ENCODE measurements at places on chromosomes 16 and 17. TPM values are rescaled to one million over a fixed set of nuclear protein-coding genes. Genes with fewer than 3 reads are reported as not detected.

- peaks cover 10% of the 10 kb centered on the region for H3K27me3 ChIP-seq
- no peak overlapping the region for H3K27ac ChIP-seq
- no peak overlapping the region for H3K4me3 ChIP-seq
- peaks cover 8% of the 10 kb centered on the region for H3K4me1 ChIP-seq
- no peaks in the 10 kb centered on the region for H3K36me3 ChIP-seq
These were observed 44.1 kb upstream of the STH start for GRCh38 chr17:45954914-45955313.

DNA sequence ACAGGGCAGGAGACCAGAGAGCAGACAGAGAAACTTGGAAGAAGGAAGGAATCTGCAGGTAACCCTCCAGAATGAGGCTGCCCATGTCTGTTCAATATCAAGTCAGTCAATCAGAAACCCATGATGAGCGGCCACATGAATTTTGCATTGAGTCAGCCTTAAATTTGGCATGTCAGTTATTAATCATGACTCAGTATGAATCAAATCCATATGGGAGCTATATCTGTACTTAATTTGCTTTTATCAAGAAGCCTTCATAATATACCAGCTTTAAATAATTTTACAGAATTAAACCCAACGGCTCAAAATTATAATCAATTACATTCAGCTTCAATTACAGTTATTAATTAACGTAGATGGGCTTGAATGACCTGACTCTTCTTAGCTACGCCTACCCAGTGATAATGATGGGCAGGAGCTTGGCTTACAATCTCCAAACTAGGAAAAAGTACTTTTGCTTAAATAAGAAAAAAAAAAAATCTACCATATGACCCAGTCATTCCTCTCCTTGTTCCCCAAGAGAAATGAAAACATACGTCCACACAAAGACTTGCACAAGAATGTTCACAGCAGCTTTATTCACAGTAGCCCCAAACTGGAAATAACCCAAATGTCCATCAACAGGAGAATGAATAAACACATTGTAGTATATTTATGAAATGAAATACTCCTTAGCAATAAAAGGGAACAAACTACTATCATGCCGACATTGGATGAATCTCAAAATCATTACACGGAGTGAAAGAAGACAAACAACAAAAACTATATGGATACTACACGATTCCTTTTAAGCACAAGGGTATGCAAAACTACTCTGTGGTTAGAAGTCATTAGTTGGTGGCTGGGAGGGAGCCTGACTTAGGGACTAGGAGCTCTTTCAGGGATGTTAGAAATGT is 48.6 kb downstream of the SLC39A11 start:
- no peaks in the 10 kb centered on the region for H3K27me3 ChIP-seq
- no peak overlapping the region for H3K27ac ChIP-seq
- no peak for DNase-seq
- peaks cover 5% of the 10 kb centered on the region for H3K36me3 ChIP-seq
- peaks cover 3% of the 10 kb centered on the region for H3K4me1 ChIP-seq

- H3K27me3 ChIP-seq = no peaks in the 10 kb centered on the region
- H3K27ac ChIP-seq = no peak overlapping the region
- no peak overlapping the region for H3K4me3 ChIP-seq
- no peak for DNase-seq
These were observed 140.6 kb downstream of the RAB11FIP4 start for GRCh38 chr17:31532081-31532480.

GRCh38 chr16:51638339-51639135 is 487.5 kb upstream of the SALL1 start:
- no peak overlapping the region for H3K27ac ChIP-seq
- no peak for DNase-seq
- H3K36me3 ChIP-seq = no peaks in the 10 kb centered on the region
- H3K4me3 ChIP-seq = no peak overlapping the region
- H3K27me3 ChIP-seq = peaks cover 18% of the 10 kb centered on the region
- H3K4me1 ChIP-seq = peaks cover 44% of the 10 kb centered on the region

DNA sequence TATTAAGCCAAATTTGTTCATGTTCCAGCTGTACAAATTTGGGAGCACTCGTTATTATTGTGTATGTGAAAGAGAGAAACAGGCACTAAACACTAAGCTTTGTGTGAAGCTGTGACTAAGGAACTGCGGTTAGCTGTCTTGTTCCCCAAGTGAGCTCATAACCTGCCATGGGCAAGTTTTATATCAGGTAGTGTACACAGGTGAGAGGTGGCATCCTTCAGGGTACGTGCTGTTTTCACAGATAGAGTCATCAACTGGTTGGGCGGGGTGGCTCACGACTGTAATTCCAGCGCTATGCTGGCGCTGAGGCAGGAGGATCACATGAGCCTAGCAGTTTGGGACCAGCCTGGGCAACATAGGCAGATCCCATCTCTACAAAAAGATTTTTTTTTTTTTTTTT is 2.8 kb downstream of the DNAJA3 start:
- H3K4me3 ChIP-seq = no peak overlapping the region
- no peak overlapping the region for H3K27ac ChIP-seq
- no peak for DNase-seq
- H3K4me1 ChIP-seq = peaks cover 18% of the 10 kb centered on the region
- no peaks in the 10 kb centered on the region for H3K27me3 ChIP-seq
- H3K36me3 ChIP-seq = peaks cover 23% of the 10 kb centered on the region

DNA sequence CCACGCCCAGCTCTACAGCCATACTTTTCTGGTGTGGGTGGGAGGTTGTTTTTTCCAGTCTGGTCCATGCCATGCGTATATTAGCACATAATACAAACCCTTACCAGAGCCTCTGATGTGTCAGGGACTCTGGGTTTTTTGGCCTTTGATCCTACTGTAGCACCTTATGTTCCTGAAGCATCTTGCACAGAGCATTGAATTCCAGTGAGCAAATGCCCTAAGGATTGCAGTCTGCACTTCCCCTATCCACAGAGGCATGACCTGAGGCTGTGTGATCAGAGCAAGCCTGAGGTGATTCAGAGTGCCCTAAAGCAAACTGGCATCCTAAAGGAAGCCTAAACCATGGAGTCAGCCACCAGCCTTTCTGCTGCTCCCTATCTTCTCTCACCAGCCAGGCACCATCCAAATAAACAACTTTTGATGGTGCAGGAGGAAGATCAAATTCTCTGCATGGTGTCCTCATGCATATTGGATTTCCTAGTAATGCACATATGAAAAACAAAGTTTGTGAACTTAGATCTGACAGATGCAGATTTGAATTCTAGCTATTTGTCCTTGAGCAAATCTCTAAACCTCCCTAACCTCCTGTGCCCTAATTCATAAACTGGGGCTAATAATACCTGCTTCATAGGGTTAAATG is 41.2 kb upstream of the HAS3 start:
- no peak overlapping the region for H3K27ac ChIP-seq
- no peak overlapping the region for H3K4me3 ChIP-seq
- H3K36me3 ChIP-seq = no peaks in the 10 kb centered on the region
- peaks cover 8% of the 10 kb centered on the region for H3K27me3 ChIP-seq
- peaks cover 26% of the 10 kb centered on the region for H3K4me1 ChIP-seq

- peaks cover 5% of the 10 kb centered on the region for H3K36me3 ChIP-seq
- H3K4me1 ChIP-seq = peaks cover 24% of the 10 kb centered on the region
- peak overlapping the region; percentile 57 for H3K27ac ChIP-seq
- DNase-seq = no peak
These were observed 1.2 kb downstream of the SNTB2 start for GRCh38 chr16:69188236-69188549.

GRCh38 chr17:15981208-15981607 is 18.3 kb downstream of the ZSWIM7 start:
- H3K36me3 ChIP-seq = peaks cover 69% of the 10 kb centered on the region
- no peak overlapping the region for H3K27ac ChIP-seq
- DNase-seq = no peak
- H3K4me3 ChIP-seq = no peak overlapping the region

GRCh38 chr17:51083981-51084380 is 36.7 kb downstream of the SPAG9 start:
- no peak overlapping the region for H3K4me3 ChIP-seq
- H3K27ac ChIP-seq = no peak overlapping the region
- DNase-seq = no peak
- H3K36me3 ChIP-seq = peaks cover 4% of the 10 kb centered on the region
- H3K27me3 ChIP-seq = no peaks in the 10 kb centered on the region

DNA sequence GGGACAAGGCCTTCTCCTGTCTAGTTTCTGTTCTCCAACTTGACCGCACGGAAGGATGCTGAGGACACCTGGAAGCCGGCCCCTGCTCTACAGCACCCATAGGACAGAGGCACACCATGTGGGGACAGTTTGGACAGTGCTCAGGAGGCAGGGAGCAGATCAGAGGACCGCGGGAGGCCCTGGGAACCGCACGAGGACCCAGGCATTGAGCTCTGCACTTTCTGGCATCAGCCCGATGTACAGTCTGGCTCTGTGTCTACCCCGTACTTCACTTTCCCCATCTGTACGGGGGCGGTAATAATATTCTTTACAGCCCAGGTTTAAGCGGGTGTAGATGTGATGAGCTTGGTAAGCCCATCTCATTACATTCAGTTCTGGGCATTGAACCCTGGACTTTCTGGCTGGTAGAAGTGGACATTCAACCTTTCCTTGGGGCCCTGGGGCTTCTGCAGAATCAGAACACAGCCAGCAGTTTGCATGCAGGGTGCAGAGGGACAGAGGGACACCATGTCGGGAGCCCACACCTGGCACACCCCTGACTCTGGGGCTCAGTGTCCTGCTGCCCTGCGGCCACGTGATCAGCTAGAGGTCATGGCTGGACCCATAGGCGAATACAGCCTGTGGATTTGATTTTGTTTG is 258.7 kb downstream of the SEC14L1 start:
- H3K27ac ChIP-seq = peak overlapping the region; percentile 45
- no peaks in the 10 kb centered on the region for H3K27me3 ChIP-seq
- peaks cover 29% of the 10 kb centered on the region for H3K4me1 ChIP-seq
- DNase-seq = no peak
- H3K4me3 ChIP-seq = no peak overlapping the region

- no peak overlapping the region for H3K4me3 ChIP-seq
- no peak for DNase-seq
- H3K36me3 ChIP-seq = peaks cover 10% of the 10 kb centered on the region
- no peaks in the 10 kb centered on the region for H3K4me1 ChIP-seq
- H3K27me3 ChIP-seq = no peaks in the 10 kb centered on the region
These were observed 268.8 kb downstream of the SNX29 start for GRCh38 chr16:12245088-12245920.

DNA sequence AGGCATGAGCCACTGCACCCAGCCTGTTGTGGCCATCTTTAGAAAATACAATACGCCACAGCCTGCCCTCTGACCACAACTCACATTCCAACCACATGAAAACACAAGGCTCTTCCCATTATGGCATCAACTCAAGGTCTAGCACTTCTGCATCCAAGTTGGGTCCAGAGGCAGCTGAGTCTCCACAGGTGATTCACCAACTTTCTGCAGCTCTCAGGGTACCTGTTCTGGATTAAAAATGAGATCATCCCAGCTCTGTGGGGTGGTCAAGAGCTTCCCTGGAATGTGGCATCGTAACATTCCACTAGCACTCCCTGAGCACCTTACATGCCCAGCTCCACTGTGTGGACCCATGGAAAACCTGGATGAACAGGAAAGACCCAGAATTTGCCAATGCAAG is 9.9 kb upstream of the GUCY2D start:
- no peak overlapping the region for H3K4me3 ChIP-seq
- no peak for DNase-seq
- H3K27ac ChIP-seq = no peak overlapping the region
- H3K36me3 ChIP-seq = peaks cover 3% of the 10 kb centered on the region
- H3K4me1 ChIP-seq = peaks cover 14% of the 10 kb centered on the region
- peaks cover 30% of the 10 kb centered on the region for H3K27me3 ChIP-seq

DNA sequence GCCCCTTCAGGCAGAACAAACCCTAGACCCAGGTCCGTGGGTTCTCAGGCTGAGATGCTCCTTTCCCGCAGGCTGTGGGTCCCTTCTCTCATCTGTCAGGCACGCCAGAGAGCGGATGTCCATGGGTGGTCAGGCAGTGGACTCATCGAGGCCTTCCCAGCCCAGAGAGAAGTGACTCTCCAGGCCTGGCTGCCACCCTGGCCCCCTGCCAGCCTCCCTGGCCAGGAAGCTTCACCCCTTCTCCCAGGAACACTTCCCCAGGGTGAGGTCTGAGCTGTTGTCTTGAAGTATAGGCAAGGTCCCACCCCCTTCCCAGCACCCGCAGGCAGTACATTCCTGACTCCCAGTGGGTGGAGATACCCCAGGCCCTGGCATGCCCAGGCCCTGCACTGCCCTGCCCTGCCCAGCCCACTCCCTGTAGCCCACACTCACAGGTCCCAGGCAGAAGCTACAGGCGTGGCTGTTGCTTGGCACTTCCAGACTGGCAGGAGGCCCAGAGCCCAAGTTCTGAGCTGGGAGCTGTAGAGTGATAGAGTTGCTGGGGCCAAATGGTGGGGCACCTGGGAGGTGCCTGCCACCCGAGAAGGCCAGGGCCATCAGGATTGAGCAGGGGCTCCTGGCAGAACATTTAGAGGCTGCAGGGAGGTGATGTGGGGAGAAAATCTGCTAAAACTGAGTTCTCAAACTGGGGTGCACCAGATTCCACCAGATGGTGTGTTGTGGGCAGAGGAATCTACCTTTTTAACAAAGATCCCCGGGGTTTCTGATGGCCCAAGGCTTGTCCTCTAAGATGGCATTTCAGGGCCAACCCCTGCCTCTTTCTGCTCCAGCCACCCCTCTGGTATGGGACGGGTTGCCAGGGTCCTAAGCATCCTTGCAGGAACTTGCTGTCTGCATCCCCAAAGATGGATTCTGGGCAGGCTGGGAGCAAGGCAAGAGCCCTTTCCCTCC is 6.7 kb downstream of the ITGA3 start:
- H3K27me3 ChIP-seq = peaks cover 7% of the 10 kb centered on the region
- H3K27ac ChIP-seq = no peak overlapping the region
- no peak for DNase-seq
- no peak overlapping the region for H3K4me3 ChIP-seq
- peaks cover 15% of the 10 kb centered on the region for H3K4me1 ChIP-seq

DNA sequence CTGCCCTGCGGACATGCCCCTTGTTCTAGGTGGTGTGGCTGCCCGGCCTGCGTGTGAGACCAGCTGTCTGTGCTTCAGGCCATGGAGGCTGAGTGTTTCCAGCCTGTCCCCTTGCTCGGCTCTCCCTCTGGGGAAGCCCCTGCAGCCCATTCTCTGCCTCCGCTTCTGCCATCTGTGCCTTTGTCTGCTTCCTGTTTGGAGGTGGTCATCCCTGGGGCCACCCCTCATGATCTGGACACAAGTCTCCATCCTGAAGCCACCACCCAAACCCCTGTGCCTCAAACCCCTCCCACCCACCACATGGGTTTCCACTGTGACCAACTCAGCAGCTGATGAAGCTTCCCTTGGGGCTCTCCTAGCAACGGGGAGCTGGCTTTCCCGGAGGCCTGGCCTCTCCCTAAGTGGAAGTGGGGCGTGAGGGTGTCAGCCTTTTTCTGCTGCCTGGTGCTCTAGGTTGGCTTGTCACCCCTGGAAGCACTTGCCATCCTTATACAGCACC is 184.9 kb downstream of the SEC14L1 start:
- no peaks in the 10 kb centered on the region for H3K27me3 ChIP-seq
- H3K4me1 ChIP-seq = peaks cover 29% of the 10 kb centered on the region
- no peak overlapping the region for H3K27ac ChIP-seq
- peak; percentile 10 for DNase-seq

- no peak overlapping the region for H3K4me3 ChIP-seq
- H3K4me1 ChIP-seq = peaks cover 38% of the 10 kb centered on the region
- H3K36me3 ChIP-seq = no peaks in the 10 kb centered on the region
These were observed 191.5 kb downstream of the FTO start for GRCh38 chr16:53895433-53895832.

- H3K4me1 ChIP-seq = peaks cover 14% of the 10 kb centered on the region
These were observed 104.9 kb upstream of the TBX2 start for GRCh38 chr17:61294777-61295176.

The TBC1D28 gene
- 0.09 TPM for total RNA-seq

The OGFOD3 gene
- total RNA-seq = 22.5 TPM

The PTX4 gene
- 0.18 TPM for total RNA-seq

The ADAD2 gene
- total RNA-seq = 1.6 TPM

The LGALS9B gene
- total RNA-seq = not detected

The OTOA gene
- total RNA-seq = 0.07 TPM

The CFAP97D1 gene
- total RNA-seq = 0.13 TPM

The CIITA gene
- total RNA-seq = 0.26 TPM

The NPIPB13 gene
- 5.4 TPM for total RNA-seq

Measured in WTC11 (cell line).